CD4-positive, alpha-beta T cell treated with Interleukin-17A for 1 hour (primary cell): ENCODE measurements at places on chromosomes 2 and 18.
A peak's percentile ranks its signal among the peaks of the same experiment; 100 is the strongest.

DNA sequence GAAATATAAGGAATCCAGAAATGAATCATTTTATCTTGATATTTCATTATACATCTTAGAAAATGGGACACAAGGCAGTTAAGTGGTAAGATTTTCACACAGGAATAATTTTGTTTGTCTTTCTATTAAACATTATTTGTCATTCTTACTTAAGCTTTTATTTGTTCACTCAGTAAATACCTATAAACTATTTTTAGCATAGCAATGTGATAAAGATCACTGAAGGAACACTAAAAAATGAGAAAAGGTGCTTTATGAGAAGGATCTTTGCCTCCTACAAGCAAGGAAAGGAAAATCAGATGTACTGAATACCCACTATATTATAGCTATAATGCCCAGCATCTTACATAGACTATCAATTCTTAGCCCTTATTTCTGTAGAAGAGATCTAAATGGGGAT is 176.2 kb upstream of the NYAP2 start:
- no peak for DNase-seq

GRCh38 chr18:26631135-26631534 is 82.8 kb upstream of the KCTD1 start:
- DNase-seq: no peak

DNA sequence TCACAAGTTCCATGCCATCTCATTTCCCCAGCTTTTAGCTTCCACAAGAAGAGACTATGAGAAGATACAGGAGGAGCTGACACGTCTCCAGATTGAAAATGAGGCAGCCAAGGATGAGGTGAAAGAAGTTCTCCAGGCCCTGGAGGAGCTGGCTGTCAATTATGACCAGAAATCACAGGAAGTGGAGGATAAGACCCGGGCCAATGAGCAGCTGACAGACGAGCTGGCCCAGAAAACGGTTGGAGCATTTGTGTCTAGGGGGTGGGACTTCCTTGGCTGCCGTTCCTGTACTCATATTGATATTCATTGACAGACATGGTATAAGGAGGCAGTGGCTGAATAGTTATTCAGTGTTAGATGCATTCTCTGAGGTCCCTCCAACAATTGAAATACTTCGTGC is 57.2 kb upstream of the LYPD6B start:
- no peak for DNase-seq

GRCh38 chr2:207928079-207928478 is 97.2 kb downstream of the PLEKHM3 start:
- no peak for DNase-seq

- DNase-seq: no peak
These were observed 239.9 kb downstream of the MTX2 start for GRCh38 chr2:176508984-176509740.

- no peak for DNase-seq
These were observed 53.8 kb downstream of the SMCHD1 start for GRCh38 chr18:2709316-2709715.

DNA sequence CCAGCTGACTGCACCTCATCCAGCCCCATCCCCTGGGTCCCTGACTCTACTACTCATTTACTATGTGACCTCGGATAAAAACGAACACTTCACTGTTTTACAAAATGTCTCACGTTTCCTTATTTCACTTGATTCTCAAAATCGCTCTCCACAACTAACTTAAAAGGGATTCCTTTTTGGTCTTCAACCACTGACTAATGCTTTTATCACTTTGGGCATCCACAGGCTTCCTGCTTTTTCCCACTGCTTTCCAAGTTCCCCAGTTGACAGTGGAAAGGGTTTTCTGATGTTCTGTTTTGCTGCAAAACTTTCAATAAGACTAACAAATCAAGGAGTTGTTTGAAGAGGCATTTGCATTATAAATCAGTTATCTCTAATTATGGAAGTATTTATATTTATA is 24.1 kb downstream of the EIF2AK3 start:
- DNase-seq: no peak

DNA sequence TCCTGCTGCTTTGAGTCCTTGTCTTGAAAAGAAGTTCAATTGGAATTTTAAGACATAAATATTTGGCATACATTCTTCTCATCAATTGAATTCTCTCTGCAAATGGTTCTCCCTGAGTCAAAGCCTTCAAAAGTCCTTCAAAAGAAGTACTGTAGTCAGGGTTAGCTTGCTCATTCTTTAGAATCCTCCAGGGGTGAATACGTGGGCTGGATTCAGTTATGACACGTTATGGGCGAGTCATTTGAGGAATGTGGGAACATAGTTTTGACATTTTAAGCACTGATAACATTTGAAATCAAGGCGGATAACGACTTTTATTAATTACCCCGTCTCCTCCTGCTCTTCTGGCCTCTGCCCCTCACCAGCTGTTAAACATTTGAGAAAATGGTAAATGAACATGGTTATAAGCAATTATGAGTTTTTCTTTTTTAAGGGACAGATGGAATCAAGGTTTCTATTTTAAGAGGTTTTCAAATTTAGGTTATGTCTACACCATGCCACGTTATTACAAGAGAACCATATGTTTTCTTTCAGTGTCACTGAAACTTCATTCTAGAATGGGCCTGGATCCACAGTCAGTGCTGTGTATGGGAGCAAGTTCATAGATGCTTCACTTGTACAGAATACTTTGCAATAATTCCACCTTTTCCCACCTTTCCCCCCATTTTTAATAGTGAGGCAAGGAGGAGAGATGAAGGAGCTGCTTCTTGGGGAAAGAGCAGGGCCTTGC is 273.1 kb downstream of the TSN start:
- DNase-seq: no peak

GRCh38 chr2:36780231-36780839 is 83.8 kb downstream of the VIT start:
- DNase-seq: peak; percentile 61

GRCh38 chr2:34291076-34291475 is 692.0 kb upstream of the FAM98A start:
- DNase-seq: no peak

DNA sequence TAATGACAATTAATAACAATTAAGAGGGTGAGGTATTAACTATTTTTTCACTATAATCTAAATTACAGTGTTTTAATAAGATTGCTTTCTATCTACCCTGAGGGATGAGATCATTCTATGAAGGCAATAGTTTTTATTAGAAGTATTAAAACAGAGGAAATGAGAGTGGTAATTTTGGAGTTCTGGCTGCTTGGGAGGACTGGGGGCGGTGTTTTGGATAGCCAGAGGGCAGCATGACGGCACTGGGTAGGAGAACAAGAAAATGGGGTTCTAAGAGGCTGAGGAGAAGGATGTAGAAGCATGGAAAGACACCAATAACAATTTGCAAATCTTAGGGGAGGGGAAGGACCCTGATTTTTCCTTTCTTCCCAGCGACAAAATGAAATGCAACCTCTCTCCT is 5.1 kb upstream of the DNAJC5G start:
- DNase-seq: no peak

- DNase-seq: no peak
These were observed 145.0 kb upstream of the HDAC4 start for GRCh38 chr2:239545741-239546392.
